ENCODE measurements at places on chromosomes 6 and 20.

GRCh38 chr6:117168296-117169063, 96.9 kb upstream of the VGLL2 start:
- no peak for DNase-seq

DNA sequence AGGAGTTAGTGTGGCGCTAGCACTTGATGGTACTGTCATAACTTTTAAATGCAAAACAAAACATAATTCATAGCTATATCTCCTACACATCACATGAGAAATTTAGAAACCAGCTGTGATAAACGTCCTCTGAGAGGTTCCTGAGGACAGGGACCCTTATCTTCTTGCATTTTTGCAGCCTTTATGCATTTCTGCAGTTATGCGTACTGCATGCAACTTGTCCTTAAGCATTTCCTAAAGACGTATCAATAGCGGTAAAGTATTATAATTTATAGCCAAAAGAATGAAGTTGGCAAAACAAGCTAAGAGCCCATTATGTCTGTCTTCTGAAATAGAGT, 1.7 kb downstream of the NAPB start:
- no peak for DNase-seq

DNA sequence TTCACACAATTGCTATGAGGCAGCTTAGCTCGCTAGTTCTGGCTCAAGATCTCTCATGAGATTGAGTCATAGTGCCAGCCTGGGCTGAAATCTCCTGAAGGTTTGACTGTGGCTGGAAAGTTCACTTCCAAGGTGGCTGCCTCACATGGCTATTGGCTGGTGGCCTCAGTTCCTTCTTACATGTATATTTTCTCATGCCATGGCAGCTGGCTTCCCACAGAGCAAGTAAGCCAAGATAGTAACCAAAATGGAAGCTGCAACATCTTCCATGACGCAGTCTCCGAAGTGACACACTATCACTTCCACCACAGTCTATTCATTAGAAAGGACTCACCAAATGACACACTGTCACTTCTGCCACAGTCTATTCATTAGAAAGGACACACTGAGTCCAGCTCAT, 160.4 kb upstream of the PRDM1 start:
- no peak for DNase-seq

DNA sequence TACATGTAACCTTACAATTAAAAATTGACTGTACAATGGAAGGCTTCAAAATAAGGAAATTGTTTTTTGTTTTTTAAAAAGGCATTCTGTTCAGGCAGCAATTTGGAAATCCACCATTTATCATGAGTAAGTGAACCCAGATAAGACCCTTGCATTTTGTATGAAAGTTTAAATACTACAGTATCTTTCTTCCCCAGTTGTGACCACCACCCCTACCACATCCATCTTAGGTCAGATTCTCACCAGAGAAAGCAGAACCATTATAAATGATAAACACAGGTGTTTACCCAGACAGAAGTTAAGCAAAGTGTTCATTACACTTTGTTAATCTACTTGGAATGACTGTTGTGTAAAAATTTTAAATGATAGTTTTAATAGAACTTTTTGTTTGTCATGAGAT, 20.2 kb downstream of the SENP6 start:
- no peak for DNase-seq

GRCh38 chr6:168163096-168163731, 84.2 kb upstream of the FRMD1 start:
- DNase-seq: no peak

- no peak for DNase-seq
Measured at GRCh38 chr6:162078667-162079066, 648.9 kb downstream of the PRKN start.

- no peak for DNase-seq
Measured at GRCh38 chr6:70336996-70337742, 34.3 kb upstream of the COL9A1 start.

- DNase-seq: no peak
Measured at GRCh38 chr6:9140951-9141460, 705.7 kb upstream of the SLC35B3 start.

DNA sequence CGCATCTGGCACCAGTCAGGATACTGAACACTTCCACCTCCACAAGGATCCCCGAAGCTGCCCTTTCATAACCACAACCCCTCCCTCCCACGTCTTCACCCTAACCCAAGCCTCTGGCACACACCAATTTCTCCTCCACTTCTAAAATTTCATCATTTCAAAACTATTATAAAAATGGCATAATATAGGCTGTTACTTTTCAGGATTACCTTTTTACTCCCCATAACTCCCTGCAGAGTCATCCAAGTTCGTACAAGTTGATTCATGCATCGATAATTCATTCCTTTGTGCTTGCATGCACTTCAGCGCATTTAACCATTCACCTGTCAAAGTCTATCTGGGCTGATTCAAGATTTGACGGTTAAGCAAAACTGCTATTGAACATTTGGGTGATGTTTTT, 30.6 kb upstream of the LY86 start:
- no peak for DNase-seq

- DNase-seq: no peak
Measured at GRCh38 chr6:68615938-68616337, 19.1 kb upstream of the ADGRB3 start.

GRCh38 chr6:125183391-125183790, 29.8 kb downstream of the TPD52L1 start:
- no peak for DNase-seq

- DNase-seq: no peak
Measured at GRCh38 chr6:4192173-4192572, 56.8 kb upstream of the ECI2 start.

- no peak for DNase-seq
Measured at GRCh38 chr20:2086177-2086979, 15.2 kb upstream of the STK35 start.

Measured in effector memory CD4-positive, alpha-beta T cell (primary cell).